Activated T-cell treated with anti-CD3 and anti-CD28 coated beads, Interleukin-2, amount 50 U/mL, for 4 hours (primary cell): ENCODE measurements at places on chromosomes 11 and 22. TPM values are rescaled to one million over a fixed set of nuclear protein-coding genes. Genes with fewer than 3 reads are reported as not detected.
A peak's percentile ranks its signal among the peaks of the same experiment; 100 is the strongest.

- DNase-seq, result peak; percentile 60
Observed at GRCh38 chr22:19478901-19479354, at the start of gene UFD1. Gene UFD1, minus strand, starts transcription at chr22:19479193. Its CDS starts 108 bp downstream, at chr22:19479085.

DNA sequence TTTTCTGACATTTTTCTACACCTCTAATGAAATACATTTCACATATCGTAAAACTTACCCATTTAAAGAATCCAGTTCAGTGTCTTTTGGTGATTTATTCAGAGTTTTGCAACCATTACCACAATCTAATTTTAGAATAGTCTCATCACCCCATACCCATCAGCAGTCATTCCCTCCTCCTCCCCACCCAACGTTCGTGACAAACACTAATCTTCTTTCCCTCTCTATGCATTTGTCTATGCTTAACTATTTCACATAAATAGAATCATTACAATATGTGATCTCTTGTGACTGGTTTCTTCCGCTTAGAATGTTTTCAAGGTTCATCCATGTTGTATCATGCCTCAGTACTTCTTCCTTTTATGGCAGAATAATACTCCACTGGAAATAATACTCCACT is 9.5 kb downstream of the TTC28 start:
- no peak for DNase-seq

DNA sequence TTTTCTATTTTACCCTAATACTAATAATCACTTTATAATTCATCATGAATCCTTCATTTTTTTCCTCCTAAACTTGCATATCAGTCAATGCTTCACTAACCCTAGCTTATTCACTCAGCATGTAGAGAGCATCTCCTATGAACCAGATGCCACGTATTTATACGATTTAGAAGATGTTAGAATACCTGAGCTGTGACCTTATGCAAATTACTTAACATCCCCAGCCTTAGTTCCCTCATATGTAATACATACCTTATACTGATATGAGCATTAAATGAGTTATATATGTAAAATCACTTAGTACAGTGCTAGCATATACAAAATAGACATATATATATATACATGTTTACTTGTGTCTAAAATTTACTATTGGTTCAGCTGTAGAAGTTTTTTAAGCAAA is 9.0 kb downstream of the FAM76B start:
- no peak for DNase-seq

DNA sequence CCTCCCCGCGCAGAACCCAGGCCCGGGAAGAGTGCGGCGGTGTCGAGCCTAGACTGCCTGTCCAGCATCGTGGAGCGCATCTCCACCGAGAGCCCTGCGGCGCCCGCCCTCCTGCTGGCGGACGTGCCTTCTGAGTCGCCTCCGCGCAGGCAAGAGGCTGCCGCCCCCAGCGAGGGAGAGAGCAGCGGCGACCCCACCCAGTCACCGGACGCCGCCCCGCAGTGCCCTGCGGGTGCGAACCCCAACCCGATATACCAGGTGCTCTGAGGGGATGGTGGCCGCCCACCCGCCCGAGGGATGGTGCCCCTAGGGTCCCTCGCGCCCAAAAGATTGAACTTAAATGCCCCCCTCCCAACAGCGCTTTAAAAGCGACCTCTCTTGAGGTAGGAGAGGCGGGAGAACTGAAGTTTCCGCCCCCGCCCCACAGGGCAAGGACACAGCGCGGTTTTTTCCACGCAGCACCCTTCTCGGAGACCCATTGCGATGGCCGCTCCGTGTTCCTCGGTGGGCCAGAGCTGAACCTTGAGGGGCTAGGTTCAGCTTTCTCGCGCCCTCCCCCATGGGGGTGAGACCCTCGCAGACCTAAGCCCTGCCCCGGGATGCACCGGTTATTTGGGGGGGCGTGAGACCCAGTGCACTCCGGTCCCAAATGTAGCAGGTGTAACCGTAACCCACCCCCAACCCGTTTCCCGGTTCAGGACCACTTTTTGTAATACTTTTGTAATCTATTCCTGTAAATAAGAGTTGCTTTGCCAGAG is 2.0 kb downstream of the MYOD1 start:
- DNase-seq, result no peak

- DNase-seq, result no peak
Observed at GRCh38 chr11:35285471-35285870, 133.9 kb downstream of the SLC1A2 start.

GRCh38 chr22:48270731-48271130 is 1508.3 kb downstream of the TBC1D22A start:
- no peak for DNase-seq

DNA sequence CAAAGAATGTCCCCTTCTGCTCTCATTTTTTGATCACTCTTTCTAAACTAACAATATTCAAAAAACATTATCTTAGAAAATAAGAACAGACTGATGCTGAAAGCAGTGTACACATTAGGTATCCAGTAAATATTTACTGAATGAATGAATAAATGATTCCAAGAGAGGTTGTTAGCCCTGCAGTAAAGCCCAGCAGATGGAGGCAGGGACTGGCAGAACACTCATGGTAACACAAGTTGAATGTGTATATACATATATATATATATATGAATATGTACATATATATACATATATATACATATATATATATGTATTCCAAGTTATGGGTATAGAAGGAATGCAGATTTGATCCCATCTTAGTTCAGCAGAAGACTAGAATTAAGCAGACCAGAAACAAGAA is 546.3 kb downstream of the RAB38 start:
- no peak for DNase-seq

DNA sequence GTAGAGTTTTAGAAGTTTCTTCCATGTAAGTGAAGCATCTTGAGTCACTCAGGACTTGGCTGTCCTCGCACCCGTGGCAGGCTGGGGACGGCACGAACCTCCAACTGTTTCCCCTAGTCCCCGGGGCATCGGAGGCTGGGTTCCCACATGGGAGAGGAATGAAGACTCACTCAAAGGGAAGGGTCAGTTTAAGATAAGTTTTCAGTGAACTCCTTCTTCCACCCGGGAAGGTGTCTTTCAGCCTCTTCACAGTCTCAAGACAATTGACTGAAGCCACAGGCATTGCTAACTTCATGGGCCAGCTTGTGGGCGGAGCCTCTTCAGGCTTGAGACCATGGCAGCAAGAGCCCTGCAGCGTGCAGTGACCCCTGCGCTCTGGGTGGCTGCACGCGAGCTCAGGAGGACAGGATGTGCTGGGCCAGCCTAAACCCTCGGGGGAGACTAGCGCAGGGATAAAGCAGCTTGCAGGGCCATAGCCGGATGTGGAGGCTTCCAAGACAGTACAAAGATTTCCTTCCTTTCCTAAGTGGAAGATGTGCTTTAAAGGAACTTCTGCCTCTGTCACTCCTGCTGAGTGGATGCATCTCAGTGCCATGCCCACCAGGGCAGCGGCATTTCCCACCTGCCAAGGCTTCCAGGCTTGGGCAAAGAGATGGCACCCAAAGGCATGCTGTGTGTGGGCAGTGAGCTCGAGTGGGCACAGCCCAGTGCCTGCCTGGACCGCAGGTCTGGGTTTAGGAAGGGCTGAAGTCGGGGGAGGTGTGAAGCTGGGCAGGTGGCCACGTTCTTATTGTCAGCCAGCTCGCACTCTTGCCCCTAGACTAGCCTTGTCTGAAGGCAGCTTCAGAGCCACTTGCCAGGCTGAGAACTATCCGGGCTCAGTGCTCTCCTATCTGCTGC is 32.9 kb downstream of the PPIL2 start:
- no peak for DNase-seq

- no peak for DNase-seq
Observed at GRCh38 chr11:61887839-61888494, 3.4 kb downstream of the FADS3 start.

DNA sequence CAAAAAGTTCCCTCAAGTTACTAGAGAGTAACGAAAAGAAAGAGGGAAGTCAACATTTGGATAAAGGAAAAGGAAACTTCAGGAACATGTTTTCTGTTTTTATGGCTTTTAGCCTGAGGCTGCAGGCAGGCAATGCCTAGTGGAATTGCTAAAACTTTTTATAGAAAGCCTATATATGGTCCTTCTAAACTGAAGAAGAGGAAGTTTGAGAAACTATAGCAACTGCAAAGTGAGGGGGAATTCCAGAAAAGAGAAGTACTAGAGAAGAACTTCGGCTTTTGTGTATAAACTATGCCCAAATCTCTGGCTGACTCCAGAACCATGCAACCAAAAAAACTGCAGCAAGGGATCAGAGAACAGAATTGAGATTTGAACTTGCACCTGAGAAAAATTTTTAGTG is 74.3 kb upstream of the ARHGAP42 start:
- no peak for DNase-seq

GRCh38 chr11:2812371-2812991 is 73.1 kb downstream of the CDKN1C start:
- DNase-seq, result no peak

DNA sequence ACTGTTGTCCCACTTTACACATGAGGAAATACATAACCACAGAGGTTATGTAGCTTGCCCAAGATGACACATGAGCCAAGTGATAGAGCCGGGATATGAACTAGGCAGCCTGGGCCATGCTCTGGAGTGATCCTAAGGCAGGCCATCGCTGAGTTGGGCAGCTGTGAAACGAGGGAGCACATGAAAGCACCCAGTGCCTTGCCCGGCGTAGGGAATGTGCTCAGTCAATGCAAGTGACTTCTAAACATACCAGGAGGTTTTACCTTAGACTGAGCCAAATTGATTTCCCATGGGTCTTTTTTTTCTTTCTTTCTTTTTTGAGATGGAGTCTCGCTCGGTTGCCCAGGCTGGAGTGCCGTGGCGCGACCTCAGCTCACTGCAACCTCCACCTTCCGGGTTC is 10.5 kb downstream of the GRIK4 start:
- DNase-seq, result no peak

DNA sequence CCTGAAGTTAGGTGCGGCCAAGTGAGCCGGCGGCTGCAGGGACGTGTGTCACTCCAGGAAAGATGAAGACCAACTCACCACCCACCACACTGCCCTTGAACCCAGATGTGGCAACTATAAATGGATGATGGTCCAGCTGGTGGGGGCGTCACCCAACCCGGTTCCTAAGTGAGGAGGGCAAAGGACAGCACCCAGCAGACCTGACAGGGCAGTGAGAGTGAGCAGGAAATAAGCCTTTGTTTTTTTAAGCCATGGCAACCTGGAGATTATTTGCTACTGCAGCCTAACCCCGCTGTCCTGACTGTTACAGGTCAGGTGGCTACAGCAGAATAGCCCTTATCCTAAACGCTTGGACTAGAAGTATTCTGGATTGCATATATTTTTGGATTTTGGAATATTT is 228.9 kb downstream of the CTTN start:
- no peak for DNase-seq

GRCh38 chr11:69413015-69413801 is 68.3 kb upstream of the LINC01488 start:
- DNase-seq, result no peak

- no peak for DNase-seq
Observed at GRCh38 chr11:60347084-60347797, 20.2 kb downstream of the MS4A6E start.

DNA sequence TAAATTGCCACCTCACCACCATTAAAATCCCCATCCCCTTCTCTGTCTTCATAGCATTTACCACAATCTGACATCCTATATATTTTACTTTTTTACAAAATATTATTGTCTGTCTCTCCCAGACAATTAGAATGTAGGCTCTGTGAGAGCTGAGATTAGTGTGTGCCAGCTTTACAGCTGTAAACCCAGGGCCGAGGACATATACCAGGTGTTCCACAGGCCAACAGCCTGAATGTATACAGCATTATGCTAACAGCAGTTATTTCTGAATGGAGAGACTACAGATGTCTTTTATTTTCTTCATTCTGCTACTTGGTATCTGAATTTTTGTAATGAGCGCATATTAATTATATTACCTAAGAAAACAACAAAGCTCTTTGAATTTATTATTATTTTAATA is 36.7 kb downstream of the FZD4 start:
- DNase-seq, result no peak

DNA sequence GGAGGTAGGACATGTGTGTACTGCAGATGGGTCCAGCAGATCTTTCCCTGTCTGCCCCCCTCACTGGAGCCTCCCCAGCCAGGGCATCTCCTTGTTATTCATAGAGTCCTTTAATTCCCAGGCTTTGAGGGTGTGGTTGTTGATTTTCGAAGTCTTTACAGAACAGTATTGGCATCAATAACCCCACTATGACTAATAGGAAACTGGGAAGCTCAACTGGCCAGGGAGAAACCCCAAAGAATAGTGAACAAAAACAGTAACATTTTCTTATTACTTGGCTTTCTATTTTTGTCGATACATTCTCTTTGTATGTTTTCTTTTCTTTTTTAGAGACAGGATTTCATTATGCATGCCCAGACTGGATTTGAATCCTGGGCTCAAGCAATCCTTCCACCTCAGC is 57.9 kb downstream of the NF2 start:
- DNase-seq, result no peak

DNA sequence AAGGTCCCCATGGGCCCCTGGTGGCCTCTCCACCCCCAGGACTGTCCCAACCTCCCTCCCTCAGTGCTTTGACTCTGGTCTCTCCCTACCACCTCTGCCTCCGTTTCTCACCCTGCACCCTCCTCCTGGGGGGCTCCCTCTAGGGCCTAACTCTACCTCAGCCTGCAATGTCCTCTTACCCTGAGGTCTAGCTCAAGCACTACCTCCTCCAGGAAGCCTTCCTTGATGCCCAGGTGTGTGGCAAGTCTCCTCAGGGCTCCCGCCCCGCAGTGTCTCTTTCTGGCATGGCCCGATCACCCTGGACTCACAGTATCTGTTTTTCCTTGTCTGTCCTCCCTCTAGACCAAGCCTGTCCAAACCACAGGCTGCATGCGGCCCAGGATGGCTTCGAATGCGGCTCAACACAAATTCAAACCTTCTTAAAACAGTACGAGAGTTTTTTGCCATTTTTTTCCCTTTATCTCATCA is 90.8 kb downstream of the PHF21B start:
- DNase-seq, result no peak

DNA sequence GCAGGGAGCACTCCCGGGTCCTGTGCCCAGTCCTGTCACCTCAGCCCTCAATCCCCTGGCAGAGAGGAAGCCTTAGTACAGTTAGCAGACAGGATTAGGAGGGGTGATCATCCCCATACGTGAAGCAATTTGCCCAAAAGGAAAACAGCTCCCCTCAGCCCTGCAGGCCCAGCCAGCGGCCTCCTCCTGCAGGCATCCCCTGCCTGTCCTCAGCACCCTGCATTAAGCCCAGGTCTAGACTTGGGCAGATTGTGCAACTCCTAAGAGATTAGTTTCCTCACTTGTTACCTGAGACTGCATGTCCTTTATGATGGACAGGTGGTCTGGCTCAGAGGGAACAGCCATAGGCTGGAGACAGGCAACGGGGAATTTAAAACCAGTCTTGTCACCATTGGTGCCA is 95.5 kb upstream of the TMEM45B start:
- no peak for DNase-seq

SAMM50 gene
- 62.6 TPM for total RNA-seq

TSKU gene
- total RNA-seq, result 0.16 TPM

CCND1 gene
- total RNA-seq, result 26.1 TPM

C22orf23 gene
- total RNA-seq, result 0.46 TPM

FAM180B gene
- not detected for total RNA-seq

UBQLNL gene
- total RNA-seq, result not detected

KDM4D gene
- 1.1 TPM for total RNA-seq

GGTLC2 gene
- total RNA-seq, result not detected

CADM1 gene
- 1.2 TPM for total RNA-seq

ACAD8 gene
- 19.0 TPM for total RNA-seq

AGBL2 gene
- total RNA-seq, result 2.0 TPM
